Hindlimb muscle (tissue), 1 donor: ENCODE measurements at places on chromosomes 5 and 9. TPM values are rescaled to one million over a fixed set of nuclear protein-coding genes. Genes with fewer than 3 reads are reported as not detected.

DNA sequence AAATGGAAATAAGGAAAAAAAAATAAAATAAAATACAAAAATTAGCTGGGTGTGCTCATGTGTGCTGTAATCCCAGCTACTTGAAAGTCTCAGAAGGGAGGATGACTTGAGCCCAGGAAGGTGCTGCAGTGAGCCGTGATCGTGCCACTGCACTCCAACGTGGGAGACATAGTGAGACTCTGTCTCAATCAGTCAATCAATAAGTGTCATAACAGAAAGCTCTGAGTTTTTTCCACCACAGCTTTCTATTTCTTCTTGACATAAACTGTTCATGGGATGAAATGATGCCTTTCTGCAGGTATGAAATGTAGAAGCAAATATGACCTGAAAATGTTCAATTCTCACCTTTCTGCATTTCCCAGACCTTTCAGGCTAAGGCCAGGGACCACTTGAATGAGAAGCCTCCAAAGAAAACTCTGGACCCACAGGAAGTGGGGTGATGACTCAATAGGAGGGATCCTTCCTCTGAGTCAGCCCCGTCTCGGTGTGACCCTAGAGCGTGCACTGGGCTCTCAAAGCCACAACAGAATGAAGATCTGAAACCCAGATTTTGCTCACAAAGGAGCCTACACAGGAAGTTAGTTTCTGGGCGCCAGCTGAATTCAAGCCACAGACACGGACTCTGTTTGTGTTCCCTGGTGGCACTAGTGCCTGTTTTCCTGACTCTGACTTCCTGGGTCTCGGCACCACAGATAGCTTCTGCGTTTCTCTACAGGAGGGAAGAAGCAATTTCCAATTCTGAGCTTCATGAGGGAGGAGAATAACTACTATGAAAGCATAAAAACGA is 62.0 kb downstream of the ANKH start:
- peak; percentile 32 for DNase-seq

DNA sequence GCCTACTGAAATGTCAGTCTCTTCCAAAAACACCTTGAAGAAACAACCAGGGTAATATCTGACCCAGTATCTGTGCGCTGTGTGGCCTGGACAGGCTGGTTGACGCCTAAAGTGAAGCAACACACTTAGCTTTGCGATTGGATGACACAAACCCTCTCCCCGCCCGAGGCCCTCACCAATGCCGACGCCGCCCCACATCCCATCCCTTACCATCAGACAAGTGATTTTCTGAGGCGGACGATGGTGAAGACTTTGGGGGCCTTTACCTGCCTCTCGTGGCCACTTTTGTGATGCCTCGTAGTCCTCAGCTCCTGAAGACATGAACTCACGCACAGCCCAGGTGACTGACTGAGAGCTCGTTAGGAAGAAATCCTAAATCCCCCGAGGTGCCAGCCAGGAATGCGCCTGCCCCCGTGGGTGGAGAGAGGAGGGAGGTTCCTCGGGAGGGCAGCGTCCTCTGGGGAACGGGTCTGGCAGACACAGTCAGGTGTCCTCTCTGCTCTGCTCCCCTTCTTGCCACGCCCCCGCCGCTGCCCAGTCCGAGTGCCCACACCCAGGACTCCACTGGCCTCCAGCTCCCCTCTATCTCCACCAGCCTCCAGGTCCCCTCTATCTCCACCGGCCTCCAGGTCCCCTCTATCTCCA is 31.0 kb upstream of the RXRA start:
- DNase-seq, result no peak

DNA sequence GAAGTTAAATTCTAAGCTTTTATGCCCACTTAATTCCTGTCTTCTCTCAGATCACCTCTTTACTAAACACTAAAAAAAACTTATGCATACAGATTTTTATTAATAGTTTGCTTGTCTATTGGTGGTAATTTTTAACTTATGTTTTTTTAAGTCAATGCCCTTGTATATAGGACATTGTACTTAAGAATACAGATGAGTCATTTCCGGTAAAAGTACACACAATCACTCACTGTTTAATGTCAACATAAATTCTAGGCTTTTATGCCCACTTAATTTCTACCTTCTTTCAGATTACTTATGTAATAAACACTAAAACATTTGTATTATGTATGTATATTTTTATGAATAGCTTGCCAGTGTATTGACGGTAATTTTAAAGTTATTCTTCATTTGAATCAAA is 872.8 kb upstream of the CDH9 start:
- DNase-seq, result no peak

- DNase-seq, result no peak
These were observed 334.2 kb upstream of the SLC30A5 start for GRCh38 chr5:68759593-68759992.

DNA sequence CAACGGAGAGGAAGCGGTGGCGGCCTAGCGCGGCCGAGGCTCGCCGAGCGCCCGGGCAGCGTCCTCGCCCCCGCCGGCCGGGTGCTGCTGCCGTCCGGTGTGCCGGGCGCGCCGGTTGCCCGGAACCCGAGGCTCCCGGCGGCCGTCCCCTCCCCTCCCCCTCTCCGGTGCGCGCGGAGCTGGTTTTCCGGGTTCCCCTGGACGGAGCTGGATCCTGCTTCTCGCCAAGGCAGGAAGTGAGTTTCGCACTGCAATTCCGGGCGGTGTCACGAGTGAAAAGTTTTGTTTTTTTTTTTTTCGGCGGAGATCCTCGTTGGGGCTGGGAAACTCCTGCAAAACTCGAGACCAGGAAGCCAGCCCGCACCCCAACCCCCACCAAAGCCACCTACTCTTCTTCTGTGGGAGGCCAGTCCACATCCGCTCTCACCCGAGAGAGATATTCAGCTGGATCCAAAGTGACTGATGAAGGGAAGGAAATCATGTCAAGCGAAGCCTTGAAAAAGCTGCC is at the start of gene ERBIN:
ERBIN (plus strand) TSS at position 300 of the 508 bp plus-strand sequence. CDS start 66,144 bp downstream, outside the sequence.
- DNase-seq, result peak; percentile 83

DNA sequence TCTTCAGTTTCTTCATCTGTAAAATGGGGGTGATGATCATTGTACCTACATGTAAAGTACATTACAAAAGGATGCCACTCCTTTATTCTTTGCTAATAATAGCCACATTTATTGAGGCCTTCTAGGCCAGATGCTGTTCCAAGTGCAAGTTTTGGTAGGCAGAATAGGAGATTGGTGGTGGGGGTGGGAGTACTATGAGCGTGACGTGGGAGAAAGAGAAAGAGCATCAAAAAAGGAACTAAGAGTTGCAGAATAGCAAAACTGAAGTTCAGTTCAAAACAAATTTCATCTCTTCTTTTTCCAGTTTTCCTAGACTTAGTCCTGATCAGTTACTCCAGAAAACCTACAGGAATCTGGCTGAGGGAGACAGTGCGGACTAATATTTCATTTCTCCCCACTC is 174.1 kb downstream of the SNX18 start:
- DNase-seq, result no peak

- DNase-seq, result peak; percentile 64
These were observed 220.0 kb downstream of the PDE4D start for GRCh38 chr5:59673438-59674058.

DNA sequence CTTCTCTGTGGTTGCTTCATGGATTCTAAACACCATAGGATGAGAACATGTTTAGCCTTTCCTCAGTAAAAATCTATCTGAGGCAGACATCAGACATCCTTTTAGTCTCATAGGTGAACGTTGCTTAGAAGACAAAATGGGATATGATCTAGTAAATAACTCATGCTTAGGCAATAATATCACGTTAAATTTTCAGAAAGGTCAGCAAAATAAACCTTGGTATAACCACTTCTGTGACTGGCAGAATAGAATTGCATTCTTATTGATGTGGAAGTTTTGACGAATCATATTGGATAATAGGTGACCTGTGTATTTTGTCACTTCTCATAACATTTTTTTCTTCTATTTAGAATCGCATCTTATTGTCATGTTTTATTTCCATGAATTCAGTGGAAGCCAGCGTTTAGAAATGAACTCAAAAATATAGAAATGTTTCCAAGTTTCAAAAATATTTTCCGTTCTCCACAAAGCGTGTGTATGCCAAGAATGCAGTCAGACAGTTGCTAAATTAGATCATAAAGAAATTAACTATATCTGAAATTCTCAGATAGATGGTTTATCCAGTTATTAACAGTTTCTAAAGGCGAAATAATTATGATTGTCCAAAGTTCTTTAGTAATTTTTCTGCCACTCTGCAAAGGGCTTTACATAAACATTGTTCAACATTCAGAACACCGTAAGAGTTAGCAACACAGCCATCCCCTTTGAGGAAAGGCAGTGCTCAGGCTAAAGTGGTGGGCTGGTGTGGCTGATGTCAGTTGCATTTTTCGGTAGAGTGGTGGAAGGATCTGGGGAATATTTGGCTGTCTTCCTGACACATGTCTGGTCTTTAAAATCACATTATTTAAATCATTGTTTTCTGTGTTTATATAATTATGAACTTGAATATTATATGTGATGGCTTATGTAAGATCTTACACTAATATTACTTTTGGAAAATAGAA is 827.2 kb downstream of the MTRR start:
- DNase-seq, result peak; percentile 42

LRRC19 gene
- polyA plus RNA-seq, result 0.13 TPM

GRCh38 chr9:112556497-112557442 is 70.1 kb downstream of the KIAA1958 start:
- DNase-seq, result no peak

DNA sequence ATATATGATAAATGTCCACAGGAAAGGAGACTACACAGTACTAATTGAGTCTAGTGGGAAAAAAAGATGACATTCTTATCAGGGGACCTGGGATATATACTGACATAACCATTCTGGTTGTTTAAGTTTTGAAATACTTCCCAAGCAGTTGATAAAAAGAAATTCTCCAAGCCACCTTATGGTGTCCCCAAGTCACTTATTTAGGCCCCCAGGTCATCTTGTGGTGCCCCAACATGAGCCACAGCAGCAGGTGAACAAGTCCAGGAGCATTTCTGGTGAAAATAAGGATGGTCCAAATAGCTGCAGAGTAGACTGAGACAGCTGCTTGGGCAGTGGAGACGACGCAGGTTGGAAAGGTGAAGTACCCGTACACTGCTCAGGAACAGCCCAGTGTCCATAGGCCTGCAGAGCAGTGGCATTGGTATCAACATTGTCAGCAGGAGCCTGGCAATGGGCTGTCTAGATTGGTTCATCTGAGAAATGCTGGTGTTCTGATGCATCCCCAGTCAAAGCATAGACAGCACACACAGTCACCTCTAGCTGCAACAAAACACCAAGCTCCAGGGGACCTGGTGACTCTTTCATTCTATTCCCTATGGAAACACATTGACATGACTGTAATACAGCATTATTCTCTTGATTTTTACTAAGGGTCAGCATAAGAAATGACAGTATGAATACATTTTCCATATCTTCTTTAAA is 430.6 kb downstream of the NR2F1-AS1 start:
- DNase-seq, result no peak

GPR151 gene
- not detected for polyA plus RNA-seq

ANKRA2 gene
- polyA plus RNA-seq, result 29.2 TPM

PTPRD gene
- polyA plus RNA-seq, result 88.9 TPM

KCNV2 gene
- 0.12 TPM for polyA plus RNA-seq

GRCh38 chr5:76652809-76653414 is 29.7 kb upstream of the F2RL2 start:
- DNase-seq, result no peak

GRCh38 chr5:103526164-103526915 is 36.2 kb downstream of the NUDT12 start:
- DNase-seq, result no peak

DNA sequence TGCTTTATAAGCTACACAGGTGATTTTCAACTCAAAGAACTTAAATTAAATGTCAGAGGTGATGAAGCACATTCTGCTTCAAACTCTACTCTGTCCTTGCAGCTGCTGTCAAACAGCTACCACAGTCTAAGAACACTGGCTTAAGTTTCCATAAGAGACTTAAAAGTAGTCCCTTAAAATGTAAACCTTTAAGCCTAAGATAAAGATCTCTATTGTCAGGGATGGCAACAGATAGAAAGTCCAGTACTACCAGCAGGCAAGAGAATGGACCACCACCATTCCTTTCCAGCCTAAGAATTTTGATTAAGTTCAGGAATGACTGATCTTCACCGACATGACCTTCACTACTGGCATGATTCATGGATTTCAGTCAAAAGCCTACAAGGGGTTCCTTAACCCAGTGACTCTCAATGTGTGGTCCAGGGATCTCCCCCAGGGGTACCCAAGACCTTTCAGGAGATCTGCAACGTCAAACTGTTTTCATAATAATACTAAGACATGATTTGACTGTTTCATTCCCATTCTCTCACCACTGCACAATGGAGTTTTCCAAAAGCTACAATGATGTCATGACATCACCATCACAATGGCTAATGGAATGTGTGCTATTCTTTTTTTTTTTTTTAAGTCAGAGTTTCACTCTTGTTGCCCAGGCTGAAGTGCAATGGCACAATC is 41.1 kb upstream of the PLPP6 start:
- no peak for DNase-seq

GRCh38 chr5:59356813-59357380 is 536.6 kb downstream of the PDE4D start:
- no peak for DNase-seq

SPOCK1 gene
- polyA plus RNA-seq, result 4.6 TPM

GRCh38 chr9:89591274-89592212 is 13.3 kb upstream of the GADD45G start:
- DNase-seq, result no peak

CD14 gene
- polyA plus RNA-seq, result 30.9 TPM

- no peak for DNase-seq
These were observed 49.4 kb upstream of the KCNMB1 start for GRCh38 chr5:170438581-170438980.

OGN gene
- 301 TPM for polyA plus RNA-seq

DNA sequence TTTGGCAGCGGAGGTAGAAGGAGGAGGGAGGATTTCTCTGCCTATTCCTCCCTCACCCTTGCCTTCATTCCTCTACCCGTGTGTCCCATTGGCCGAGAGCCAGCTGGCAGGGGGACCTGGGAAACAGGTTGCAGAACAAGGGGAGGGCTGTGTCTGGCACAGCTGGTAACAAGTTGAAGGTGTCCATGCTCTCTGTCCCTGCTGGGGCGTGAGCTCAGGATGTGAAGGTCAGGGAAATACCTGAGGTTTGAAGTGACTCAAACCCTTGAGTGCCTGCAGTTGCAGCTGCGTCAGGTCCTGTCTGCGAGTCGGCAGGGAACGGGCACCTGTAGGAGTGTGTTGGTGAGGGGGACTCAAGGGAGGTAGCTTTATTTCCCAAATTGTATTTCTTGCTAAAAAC is 16.2 kb downstream of the MIGA2 start:
- DNase-seq, result no peak

CDH6 gene
- 4.5 TPM for polyA plus RNA-seq

TMC1 gene
- 1.1 TPM for polyA plus RNA-seq

GRCh38 chr5:31366941-31367340 is 165.0 kb downstream of the DROSHA start:
- no peak for DNase-seq

GRCh38 chr5:56516441-56516840 is 283.3 kb upstream of the ANKRD55 start:
- DNase-seq, result no peak

GRCh38 chr9:93297659-93298497 is 113.9 kb downstream of the WNK2 start:
- no peak for DNase-seq

LCN15 gene
- polyA plus RNA-seq, result 0.62 TPM

DNA sequence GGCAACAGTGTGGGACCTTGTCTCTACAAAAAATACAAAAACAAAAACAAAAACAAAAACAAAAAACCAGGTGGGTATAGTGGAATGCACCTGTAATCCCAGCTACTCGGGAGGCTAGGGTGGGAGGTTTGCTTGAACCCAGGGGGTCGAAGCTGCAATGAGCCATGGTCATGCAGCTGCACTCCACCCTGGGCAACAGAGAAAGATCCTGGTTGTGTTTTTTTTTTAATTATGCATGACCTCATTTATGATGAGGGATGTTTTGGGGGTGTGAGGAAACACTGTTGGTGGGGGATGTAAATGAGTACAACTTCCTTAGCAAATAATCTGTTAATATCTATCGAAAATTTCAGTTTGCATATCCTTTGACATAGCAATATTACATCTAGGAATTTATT is 29.4 kb upstream of the UBE2D2 start:
- DNase-seq, result no peak
